Activated CD8-positive, alpha-beta memory T cell treated with anti-CD3 and anti-CD28 coated beads, Interleukin-2, amount 50 U/mL, for 4 hours (primary cell): ENCODE measurements at places on chromosomes 6 and 20.

DNA sequence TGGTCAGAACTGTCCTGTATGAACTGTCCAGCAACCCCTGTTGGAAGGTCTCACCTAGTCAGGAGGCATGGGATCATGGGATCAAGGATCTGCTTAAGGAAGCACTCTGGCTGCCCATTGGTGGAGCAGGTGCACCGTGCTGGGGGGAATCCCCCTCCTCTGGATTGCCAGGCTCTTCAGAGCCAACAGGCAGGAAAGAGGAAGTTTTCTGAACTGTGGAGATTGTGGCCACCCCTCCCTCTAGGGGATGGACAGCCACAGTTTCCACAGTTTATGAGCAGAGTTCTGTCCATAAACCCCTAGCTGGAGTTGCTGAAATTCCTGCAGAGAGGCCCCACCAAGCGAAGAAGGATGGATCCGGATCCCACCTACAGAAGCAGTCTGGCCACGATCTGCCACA is 13.0 kb upstream of the HLA-DQB1 start:
- no peak for DNase-seq

GRCh38 chr6:128412680-128413079 is 107.7 kb downstream of the PTPRK start:
- no peak for DNase-seq

GRCh38 chr6:164344801-164345291 is 930.3 kb downstream of the QKI start:
- no peak for DNase-seq

DNA sequence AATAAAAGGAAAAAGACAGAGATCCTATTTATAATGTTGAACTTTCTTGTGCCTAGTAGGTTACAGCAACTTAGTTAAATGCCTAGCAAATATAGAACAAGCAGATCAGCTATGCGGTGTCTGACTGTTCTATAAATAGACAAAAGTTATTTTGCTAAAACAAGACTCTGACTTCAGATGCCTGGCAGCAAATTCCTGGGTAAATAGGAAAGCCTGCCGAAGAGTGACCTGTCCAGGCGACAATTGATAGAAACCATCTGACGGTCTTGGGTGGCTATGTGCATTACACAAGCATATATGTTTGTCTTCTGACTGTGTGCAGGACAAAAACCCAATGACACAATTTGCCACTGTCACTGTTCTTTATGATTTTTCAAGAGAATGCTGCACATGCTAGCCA is 38.0 kb upstream of the PDE10A start:
- DNase-seq = no peak

- no peak for DNase-seq
Observed at GRCh38 chr20:16760431-16761304, 12.5 kb downstream of the OTOR start.

GRCh38 chr6:45477790-45478189 is 100.1 kb upstream of the SUPT3H start:
- no peak for DNase-seq

DNA sequence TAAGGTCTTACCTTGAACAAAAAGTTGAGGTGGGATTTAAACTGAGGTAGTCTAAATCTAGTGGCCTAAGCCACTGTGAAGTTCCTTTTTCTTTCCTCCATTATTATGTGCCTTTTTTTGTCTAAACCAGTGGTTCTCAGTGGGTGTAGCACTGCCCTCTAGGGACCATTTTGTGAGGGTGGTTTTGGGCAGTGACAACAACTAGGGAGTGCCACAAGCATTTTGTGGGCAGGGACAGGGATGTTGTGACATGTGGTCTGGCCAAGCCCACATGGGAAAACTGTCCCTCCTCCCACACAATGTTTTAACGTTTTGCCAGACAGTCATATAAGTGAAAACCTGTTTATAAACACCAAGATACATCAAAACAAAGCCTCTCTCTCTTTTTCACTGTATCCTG is 899.4 kb upstream of the FLRT3 start:
- DNase-seq = no peak

DNA sequence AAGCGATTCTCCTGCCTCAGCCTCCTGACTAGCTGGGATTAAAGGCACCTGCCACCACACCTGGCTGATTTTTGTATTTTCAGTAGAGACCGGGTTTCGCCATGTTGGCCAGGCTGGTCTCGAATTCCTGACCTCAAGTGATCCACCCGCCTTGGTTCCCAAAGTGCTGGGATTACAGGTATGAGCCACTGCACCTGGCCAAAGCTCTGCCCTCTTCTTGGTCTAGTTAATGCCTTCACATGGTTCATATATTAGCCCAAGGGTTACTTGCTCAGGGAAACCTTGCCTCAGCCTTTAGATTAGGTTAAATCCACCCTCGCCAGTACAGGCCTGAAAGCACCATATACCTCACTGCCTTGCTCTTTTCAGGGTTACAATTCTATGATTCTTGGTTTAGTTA is 26.1 kb downstream of the TSHZ2 start:
- DNase-seq = no peak
